ENCODE measurements at places on chromosomes 5 and 9.
A peak's percentile ranks its signal among the peaks of the same experiment; 100 is the strongest.

- DNase-seq = no peak
Measured at GRCh38 chr5:37742111-37742510, 97.7 kb downstream of the GDNF start.

DNA sequence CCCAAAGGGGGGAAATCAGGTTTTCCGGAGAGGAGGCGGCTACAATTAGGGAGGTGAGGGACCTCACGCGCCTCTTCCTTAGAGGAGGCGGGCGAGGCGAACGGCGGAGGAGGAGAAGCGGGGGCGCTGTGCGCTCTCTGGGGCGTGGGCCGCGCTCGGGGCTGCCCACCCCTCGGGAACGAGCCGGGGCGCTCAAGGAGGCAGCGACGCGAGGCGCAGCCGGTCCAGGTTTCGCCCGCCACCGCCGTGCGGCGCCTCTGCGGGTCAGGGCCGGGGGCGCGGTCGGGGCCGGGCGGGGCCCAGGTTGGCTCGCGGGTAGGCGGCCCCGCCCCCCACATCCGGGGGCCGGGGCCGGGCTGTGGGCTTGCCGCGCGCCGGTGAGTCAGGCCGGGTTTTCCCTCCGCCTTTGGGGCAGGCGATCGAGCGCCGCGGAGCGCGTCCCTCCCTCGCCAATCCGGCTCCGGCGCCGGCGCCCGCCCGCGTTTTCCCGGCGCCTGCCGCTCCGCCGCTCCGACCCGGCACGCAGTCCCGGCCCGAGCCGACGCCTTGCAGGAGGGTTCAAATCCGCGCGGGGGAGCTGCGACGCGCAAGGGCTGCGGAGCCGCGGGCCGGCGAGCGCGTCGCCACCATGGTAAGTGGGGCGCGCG is at the start of gene N4BP3:
Gene N4BP3 (plus strand): TSS at position 392 of the 647 bp plus-strand sequence. CDS start 6,052 bp downstream, outside the sequence.
- peak; percentile 57 for DNase-seq

- DNase-seq = no peak
Measured at GRCh38 chr9:130111786-130112537, 58.3 kb downstream of the GPR107 start.

GRCh38 chr9:87595610-87596009 is 97.9 kb downstream of the DAPK1 start:
- DNase-seq = no peak

DNA sequence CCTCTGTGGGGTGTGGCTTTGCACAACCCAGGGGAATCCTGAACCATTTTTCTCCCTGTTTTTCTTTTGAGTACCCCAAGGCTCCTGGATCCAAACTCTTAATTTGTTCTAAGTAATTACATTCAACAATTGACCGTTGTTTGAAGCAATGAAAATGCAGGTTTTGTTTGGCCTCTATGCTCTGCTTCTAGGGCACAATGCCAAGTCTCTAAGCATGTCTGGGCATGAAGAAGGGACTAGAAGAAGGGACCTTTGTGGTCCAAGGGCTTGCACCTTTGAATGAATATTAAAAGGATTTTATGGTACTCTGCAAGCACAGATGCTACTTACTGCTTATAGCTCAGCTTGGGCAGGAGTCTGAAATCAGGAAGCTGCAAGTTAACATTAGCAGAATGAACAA is 6.6 kb upstream of the ENC1 start:
- peak; percentile 72 for DNase-seq

GRCh38 chr5:91477408-91477807 is 94.3 kb upstream of the ARRDC3 start:
- no peak for DNase-seq

DNA sequence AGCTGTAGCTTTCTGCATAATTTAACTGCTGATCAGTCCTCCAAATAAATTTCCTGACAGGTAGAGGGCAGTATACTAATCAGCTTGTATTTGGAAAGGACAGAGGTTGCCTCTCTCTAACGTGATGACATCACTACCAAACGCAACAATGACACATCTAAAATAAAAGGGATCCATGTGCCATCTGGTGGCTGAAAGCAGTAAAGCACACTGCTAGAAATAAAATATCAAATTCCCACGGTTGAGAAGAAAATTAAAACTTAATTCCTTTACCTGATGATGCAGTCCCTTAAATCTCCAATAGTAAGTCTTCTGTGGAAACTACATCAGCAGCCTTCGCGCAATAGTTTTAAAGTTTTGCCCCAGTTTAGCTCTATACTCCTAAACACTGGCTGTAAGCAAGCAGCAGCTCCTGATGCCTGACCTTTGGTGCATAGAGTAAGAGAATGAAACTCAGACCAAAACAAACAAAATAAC is 54.5 kb downstream of the DIAPH1 start:
- DNase-seq = peak; percentile 98

DNA sequence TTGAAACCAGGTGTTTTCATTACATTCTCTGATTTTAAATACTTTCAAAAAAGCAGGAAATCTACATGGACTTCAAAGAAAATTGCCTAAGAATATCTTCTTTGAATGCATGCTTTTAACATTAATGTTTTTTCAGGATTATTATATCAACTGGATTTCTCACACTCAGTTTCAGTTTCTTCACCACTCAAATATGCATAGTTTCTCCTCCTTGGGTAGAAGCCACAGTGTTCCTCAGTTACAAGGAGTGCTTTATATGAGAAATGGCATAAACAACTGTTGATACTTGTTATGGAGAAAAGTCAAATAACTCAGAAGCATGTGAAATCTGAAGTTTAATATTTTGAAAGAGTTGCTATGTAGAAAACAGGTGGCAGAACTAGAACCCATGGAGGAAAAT is 196.9 kb downstream of the DMRTA1 start:
- no peak for DNase-seq

DNA sequence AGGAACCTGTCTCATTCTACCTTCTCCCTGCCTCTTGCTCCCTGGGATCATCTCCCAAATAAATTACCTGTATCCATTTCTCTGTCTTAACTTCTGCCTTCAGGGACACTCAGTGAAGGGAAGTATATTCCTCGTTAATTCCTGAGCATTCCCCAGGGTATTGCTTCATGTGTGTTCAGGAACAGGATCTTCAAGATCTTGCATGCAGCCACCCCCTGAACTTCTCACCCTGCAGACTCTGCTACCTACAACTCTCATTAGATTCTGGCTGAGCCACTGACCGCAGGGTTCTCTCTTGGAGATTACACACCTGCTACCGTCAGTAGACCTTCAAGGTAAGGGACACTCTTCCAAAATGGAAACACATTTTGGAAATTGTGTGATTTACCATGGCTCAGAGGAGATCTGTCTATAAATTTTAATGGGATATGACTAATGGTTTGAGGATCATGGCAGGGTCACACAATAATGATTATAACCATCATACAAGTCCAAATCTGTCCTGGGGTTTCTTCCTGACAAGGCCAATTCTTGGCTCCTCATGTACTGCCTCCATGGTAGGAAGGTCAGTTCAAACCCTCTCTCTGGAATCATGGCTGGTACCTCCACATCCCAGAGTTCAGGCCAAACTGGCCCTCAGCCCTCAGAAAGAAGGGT is 38.9 kb upstream of the UGCG start:
- no peak for DNase-seq

- DNase-seq = no peak
Measured at GRCh38 chr9:117093891-117094844, 320.7 kb downstream of the ASTN2 start.

DNA sequence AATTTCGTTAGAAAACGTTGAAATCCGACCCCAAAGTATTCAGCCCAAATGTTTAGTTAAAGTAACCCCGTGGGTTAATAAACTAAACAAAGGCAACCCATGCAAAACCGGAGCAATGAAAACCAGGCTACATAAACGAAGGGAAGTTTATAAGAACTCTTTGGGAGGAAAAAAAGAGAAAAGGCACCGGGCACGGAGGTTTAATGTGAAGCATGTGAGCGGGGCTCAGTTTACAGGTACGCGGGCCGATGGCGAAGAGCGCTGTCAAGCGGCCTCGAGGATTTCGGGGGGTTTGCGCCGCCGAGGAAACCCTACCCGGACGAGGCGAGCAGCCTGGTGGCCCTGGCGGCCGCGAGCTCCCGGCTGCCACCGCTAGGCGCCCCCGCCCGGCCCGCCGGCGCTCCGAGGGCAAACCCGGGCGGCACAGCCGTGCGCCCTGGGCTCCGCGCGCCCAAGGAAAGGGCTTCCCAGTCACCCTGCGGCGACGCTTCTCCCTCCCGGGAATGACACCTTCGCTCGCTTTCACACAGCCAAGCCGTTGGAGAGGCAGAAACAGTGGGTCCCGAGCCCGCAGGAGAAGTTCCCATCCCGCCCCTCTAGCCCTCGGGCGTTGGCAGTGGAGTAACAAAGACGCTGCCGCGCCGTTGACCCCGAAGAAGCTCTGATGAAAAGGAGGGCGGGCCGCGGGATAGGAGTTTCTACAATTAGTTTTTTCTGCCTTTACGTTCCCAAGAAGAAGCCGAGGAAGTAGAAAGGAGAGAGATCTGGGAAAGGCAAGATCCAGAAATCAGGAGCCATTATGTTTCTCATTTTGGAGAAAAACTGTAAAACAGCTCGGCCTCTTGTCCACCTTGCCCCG is 126.0 kb downstream of the TMEM174 start:
- no peak for DNase-seq

DNA sequence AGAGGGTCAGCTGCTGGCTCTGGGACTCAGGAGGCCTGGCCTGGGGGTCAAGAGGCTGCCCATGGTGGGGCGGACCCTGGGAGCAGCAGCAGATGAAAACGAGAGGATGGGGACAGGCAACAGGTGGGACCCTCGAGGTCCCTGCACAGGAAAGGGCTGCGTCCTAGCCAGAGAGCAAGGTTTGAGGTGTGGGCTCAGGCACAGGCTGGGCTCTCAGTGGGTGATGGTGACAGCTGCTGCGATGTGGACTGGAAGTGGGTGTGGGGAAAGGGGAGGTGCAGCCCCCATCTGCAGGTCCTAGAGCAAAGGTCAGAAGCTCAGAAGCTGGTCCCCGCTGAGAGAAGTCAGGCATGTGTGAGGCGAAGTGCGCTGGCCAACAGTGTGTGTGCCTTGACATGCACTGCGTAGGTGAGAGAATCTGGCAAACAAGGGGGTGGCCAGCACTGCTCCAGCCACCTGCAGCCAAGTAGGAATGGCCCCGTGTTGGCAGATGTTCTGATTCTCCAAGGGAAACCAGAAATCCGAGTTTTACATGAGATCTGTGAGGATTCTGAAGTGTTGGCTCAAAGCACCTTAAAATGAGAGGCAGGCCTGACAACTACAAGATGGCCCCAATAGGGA is 85.7 kb downstream of the COL23A1 start:
- no peak for DNase-seq

GRCh38 chr5:93602241-93603077 is 19.4 kb downstream of the NR2F1 start:
- no peak for DNase-seq

GRCh38 chr5:38148021-38148625 is 110.2 kb upstream of the EGFLAM start:
- no peak for DNase-seq

DNA sequence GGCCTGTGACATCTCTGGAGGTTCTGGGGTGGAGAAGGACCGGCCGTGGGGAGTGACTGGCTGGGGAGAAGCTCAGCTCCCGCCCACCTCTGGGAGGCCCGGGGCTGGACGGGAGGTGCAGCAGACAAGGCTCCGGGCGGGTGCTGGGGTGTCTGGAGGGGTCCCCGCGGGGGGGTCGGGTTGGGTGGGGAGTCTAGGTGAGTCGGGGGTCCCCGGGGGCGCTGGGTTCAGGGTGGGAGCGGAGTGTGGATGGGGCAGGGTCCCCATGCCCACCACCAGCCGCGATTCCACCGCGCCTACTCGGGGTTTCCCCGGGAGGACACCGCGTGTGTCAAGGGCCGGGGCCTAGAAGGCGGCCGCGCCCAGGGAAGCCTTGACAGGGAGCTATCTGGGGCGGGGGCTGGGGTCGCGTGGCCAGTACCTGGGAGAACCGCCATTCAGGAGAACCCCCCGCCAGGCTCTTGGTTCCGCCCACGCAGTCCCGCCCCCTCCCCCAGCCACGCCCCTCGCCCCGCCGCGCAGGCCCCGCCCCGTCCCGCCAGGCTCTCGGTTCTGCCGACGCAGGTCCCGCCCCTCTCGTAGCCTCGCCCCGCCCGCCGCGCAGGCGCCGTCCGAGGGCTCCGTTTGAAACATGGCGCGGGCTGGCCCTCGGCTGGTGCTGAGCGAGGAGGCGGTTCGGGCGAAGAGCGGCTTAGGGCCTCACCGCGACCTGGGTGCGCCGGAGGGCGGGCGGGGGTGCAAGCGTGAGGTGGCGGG is at the start of gene CEP72:
Gene CEP72 (plus strand): TSS at position 610 of the 756 bp plus-strand sequence. CDS start 22 bp downstream, at position 632.
- peak; percentile 85 for DNase-seq

- DNase-seq = no peak
Measured at GRCh38 chr9:89813482-89813881, 208.7 kb downstream of the GADD45G start.

- DNase-seq = no peak
Measured at GRCh38 chr5:6827526-6828219, 114.4 kb downstream of the TENT4A start.

GRCh38 chr5:57175551-57176309 is 1.9 kb downstream of the GPBP1 start:
- peak; percentile 46 for DNase-seq

GRCh38 chr5:92952243-92952642 is 628.8 kb downstream of the NR2F1-AS1 start:
- no peak for DNase-seq

DNA sequence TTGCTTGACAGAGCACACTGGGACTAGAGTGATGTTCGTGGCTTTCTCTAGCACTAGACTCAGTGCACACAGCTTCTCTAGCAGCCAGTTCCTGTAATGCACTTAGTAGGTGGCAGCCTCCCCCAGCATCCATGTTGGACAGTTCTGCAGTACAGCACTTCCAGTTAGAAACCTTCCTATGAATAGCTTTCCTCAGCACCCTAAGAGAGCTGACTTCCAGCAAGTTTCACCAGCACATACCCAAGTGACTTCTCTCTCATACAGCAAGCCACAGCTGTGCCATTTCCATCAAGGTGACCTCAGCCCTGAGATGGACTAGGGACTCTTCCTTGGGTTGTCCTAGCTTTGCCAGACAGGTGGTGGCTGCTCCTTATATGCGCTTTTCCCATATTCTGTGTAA is 60.4 kb downstream of the PJA2 start:
- no peak for DNase-seq

DNA sequence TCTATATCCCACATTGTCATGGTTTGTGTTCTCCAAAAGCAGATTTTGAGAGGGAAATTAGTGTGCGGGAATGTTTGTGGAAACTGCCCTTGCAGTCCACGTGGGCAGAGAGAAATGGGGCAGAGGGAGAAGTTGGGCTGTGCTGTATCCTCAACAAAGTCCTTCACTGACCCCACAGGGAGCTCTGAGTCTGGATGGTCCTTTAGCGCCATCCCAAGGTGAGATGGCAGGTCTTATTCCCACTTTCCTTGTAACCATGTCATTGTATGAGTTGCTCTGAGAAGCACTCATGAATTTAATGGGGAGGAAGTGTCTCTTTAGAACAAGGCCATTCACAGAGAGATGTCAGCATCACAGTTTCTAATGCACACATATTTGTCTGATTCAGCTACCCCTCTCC is 127.1 kb downstream of the ANKRD18B start:
- no peak for DNase-seq

DNA sequence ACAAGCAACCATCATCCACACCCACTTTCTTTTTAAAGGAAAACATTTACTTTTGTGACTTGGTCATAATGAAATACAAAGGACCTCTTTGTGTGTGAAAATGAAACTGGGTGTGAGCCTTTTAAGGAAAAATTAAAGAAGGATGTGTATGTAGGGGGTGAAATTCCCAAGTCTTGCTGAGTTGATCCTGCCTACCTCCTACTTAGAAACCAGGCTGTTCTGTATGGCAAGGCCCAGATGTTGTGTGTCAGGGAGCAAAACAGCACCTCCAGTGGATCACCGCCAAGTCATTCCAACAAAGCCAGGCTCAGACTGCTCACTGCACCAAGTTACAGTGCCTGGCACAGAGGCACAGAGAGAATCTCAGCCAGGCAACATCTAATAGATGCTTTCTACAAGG is 198.5 kb upstream of the FBN2 start:
- peak; percentile 11 for DNase-seq

All from MCF 10A (cell line).